ENCODE measurements at places on chromosomes 1 and 21.

GRCh38 chr1:24216276-24217074, 29.4 kb upstream of the IFNLR1 start:
- DNase-seq: peak; percentile 53

DNA sequence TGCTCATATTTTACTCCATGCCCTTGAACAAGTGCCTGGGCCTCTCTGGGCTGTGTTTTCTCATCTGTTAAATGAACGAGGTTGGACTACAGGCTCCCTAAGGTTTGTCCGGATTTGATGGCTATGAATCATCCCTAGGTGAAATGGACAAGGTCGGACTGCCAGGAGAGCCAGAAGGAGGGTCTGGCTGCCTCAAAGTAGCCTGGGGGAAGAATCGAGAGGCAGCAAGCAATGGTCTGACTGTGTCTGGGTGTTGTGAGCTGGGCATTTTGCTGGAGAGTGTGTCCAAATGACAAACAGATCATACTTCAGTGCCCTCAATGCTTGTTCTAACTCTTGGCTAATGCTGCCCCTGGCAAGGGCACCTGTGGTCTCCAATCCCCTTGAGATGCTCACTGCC, 730.9 kb downstream of the PTPRU start:
- DNase-seq: no peak

GRCh38 chr1:60345049-60345448, 271.5 kb upstream of the C1orf87 start:
- DNase-seq: no peak

DNA sequence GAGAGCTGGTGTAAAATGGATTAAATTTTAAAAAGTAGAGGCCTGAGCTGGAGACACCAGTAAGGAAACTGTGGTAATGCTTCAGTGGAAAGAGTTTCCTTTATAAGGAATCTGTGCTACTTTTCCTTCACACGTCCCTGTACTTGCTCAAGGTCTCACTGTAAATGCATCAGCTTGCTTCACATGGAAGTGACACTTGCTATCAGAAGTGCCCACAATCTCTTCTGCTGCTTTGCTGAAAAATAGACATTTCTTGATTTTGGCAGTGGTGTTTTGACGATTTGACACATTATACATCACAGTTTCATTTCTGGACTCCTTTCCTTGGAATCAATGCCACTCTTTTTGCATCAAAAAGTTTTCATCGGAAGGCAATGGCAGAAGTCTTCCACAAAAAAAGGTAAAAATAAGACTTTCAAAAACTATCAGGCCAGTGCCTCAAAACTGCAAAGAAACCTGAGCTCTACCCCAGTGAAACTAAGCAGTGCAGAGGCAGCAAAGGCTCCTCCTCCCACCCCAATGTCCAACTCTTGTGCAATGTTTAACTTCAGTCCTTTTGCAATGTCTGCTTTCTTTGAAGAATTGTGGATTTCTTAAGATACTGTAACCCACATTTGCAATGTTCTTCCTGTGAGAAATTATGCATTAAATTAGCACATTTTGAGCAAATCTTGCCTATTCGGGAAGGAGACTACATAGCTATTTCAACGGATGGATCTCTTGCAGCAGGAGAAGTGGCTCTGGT, 18.4 kb upstream of the TSPAN2 start:
- no peak for DNase-seq

GRCh38 chr1:85453640-85454194, 11.2 kb downstream of the DDAH1 start:
- DNase-seq: no peak

DNA sequence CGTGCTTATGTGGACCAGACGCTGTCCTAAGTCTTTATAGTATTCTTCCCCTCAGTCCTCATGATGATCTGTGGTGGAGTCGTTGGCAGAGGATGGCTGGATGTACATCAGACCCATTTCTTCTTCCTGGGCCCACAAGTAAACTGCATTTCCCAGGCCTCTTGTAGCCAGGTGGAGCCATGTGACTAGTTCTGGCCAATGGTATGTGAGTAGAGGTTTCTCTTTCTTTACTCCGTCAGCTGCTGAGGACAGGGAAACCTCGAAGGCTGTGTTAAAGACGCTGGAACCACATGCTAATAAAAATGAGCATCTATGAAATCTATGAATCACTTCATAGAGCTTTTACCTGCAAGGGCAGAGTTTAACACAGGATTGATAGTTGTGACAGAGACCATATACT, 18.7 kb upstream of the ZNF362 start:
- no peak for DNase-seq

- no peak for DNase-seq
These were observed 55.9 kb downstream of the DAP3 start for GRCh38 chr1:155744711-155745283.

GRCh38 chr1:27018316-27018715, 5.7 kb upstream of the TENT5B start:
- no peak for DNase-seq

- DNase-seq: no peak
These were observed 34.5 kb downstream of the OR10R2 start for GRCh38 chr1:158506369-158506987.

- no peak for DNase-seq
These were observed 744.5 kb upstream of the BRINP3 start for GRCh38 chr1:191222206-191222605.

GRCh38 chr1:193658691-193659090, 472.3 kb upstream of the B3GALT2 start:
- DNase-seq: no peak

Measured in NCI-H2227 treated with DMSO at 0.1 percent for 48 hours (cell line).